ENCODE measurements at places on chromosomes 2 and 18.

DNA sequence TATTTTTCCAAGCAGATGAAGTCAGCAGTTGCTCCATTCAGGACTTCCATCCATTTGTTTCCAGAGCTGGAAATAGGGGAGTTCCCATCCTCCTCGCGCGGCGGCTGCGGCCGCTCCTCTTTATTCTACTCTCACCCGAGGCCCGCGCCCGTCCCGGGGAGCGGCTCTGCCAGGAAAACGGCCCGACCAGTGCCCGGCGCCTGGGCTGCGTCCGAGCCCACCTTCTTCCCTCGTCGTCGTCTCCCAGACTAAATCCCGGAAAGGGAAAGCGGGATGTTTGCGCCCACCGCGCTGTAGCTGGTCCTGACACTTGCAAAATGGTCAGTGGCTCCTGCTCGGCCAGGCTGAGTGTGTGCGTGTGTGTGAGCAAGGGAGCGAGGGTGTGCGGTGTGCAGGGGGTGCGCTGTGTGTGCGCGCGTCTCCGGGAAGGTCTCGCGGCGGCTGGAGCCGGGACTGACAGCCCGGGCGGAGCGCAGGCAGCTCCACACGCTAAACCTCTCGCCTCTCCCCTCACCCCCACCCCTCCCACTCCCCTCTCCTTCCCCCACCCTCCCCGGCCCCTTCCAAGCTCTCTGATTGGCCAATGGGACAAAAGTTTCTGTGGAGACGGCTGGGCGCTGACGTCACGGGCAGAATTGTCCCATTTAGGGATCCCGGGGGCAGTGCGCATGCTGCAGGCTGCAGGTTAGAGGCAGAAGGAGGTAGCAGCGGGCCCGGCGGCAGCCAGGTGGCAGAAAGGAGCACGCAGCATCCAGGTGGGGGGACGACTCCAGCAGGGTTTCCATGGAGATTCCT is at the start of gene NOL4:
Gene NOL4 (minus strand): TSS at position 491 of the 795 bp plus-strand sequence. CDS start 1,660 bp downstream, outside the sequence.
- peak; percentile 99 for DNase-seq

DNA sequence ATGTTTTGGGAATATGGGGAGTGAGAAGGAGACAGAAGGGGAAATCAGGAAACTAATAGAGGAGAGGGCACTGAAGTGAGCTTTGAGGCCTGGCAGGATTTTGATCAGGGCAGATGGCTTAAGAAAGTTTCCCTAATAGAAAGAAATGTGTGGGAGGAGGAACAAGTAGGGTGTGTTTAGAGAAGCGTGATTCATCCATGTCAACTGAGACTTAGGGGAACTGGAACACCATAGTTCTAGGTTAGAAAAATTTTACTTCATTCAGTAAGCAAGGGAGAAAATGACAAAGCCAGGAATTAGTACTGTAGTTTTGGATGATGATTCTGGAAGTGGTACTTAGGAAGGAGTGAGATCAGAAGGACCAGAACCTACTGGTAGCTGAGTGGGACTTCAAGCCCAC is 296.0 kb downstream of the PLCL1 start:
- no peak for DNase-seq

- peak; percentile 70 for DNase-seq
Measured at GRCh38 chr18:3454365-3455089, 4.6 kb downstream of the TGIF1 start.

GRCh38 chr18:75683426-75683825 is 255.9 kb upstream of the SMIM21 start:
- DNase-seq, result no peak

GRCh38 chr2:224023188-224023587 is 15.9 kb downstream of the SERPINE2 start:
- no peak for DNase-seq

DNA sequence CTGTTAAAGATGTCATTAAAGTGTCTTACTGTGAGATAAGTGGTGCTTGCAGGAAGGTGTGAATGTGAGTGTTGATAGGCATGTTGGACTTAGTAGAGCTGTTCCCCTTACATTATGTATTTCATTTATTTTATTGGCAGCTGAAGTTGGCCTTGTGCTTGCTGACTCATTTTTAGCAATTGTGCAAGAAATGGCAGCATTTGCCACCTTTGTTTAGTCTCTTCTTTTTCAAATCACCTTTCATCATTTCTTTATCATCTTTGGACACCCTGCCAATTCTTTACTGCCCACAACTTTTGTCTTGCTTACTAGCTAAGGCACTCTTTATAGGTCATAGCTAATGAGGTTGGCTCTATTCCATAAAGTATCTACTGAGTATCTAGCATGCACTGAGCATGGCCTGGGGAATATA is 130.3 kb upstream of the LYPD6 start:
- DNase-seq, result no peak

DNA sequence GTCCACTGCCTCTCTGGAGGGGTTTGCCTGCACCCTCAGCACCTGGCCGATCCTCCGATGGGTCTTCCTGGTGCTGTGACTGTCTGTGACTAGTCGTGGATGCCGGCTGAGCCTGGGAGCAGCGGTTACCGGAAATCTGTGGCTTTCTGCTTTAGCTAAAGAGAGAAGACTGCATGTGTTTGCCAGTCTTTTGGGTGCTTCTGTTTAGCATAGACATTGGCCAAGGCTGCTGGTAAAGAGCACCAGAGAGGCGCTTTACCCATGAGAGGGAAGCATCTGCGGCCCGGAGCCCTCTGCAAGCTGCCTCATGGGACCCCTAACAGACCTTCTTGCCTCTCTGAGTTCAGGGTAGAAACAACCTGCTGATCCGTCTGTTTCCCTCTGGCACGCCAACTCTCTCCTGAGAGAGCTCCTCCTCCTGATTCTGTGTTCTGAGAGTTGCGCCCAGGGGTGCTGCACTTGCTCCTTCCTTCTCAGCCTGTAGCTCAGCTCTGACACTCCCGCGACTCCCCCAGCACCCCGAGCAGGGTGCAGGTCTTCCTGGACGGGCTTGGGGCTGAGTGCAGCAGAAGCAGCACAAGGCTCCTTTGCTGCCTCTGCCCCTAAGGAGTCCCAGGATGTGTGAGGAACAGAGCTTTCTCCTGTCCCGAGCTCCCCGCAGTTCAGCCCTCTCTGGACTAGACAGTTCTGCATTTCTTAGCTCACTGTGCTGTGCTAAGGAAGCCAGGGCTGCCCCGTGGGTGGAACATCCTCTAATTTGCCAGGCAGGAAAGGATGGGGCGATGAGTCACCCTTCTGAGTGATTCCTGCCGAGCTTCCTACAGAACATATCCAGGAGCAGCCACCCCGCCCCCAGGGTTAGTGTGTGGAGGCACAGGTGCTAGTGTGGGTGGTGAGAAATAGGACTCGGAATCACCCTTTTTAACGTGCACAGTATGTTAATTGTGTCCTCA is 203.2 kb downstream of the SH3RF3 start:
- DNase-seq, result peak; percentile 46

DNA sequence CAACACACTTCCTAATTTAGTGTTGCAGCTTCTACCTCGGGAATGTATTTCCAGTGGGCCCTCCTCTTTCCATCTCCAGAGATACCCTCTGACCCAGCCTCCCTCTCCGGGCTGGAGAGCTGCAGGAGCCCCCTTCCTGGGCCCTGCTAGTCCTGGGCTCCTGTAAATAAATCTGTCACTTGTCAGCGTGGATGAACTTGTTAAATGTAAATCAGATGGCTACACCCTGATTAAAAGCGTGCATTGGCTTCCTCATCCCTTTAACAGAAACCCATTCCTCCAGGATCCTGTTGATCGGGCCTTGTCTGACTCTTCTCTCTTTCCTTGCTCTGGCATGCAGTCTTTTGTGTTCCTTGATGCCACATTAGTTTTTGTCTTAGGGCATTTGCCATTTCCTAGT is 2.4 kb downstream of the ZNF236 start:
- DNase-seq, result no peak

DNA sequence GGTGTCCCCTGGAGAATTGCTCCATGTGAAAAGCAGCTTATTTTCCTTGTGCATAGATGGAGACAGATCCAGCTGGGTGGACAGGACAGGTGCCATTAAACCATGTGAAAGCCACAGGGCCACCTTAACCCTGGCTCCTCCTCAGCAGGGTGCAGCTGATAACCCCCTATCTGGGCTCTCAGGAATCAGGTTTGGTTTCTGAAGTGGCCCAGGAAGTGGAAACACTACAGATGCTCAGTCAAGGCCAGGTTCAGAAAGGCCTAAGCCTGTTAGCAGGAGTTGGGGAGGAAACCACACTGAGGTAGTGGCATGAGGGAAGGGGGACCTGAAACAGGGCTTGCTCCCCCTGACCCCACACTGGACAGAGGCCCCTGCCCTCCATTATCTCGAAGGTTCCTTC is 217.0 kb downstream of the SPP2 start:
- DNase-seq, result no peak

DNA sequence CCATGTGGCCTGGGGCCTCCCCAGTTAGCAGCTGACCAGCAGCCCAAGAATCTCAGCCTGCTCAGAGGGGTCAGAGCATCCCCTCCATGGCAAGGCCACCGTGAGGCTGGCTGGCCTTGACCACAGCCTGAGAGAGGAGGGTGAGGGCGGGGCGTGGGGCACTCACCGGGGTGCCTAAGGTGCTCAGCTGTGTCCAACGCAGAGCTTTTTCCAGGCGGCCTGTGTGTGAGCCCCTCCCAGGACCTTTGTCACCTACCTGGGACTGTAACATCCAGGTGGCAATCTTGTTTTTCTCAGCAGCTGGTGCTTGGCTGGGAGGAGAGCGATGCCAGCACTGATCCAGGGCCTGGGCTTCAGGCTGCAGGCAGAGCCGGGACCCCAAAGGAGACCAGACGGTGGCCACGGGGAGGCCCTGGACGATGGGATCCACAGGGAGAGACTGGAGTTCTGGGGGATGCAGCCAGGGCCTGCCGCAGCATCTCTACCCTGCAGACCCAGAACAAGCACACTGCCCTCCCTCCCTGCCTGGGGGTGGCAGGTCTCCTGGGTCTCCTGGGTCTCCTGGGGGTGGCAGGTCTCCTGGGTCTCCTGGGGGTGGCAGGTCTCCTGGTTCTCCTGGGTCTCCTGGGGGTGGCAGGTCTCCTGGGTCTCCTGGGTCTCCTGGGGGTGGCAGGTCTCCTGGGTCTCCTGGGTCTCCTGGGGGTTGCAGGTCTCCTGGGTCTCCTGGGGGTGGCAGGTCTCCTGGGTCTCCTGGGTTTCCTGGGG is 12.3 kb downstream of the SNED1 start:
- no peak for DNase-seq

DNA sequence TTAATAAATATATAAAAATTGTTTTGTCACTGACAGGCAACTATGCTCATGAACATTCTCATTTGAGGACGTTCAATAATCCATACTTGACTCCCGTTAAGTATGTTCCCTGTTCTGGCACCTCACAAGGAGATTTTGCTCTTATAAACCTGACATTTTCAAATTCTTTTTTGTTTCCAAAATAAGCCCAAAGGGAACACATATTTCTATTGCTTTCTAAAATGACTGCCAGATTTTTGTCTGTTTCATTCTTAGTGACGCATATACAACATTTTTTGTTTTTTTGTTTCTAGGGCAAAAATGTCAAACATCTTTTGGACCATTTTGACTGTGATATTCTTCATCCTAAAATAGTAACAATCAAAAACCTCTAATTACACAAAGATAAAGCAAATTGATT is 50.5 kb downstream of the CYTIP start:
- DNase-seq, result no peak

DNA sequence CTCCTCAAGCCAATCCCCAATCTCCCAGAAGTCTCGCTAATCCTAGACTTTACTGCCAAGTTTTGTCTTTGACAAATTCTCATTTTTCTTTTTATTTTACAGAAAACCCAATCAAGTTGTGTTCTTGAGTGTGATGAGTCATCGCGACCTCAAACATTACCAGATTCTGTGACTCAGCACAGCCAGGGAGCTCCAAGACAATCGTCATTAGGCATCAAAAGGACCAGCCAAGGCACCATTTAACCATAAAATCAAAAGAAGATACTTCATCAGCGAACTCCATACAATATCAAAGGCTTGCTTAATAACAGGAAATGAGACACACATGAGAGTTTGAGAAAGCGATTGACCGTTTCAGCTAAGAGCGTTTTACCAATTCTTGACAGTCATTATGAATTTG is 146.2 kb upstream of the AGAP1 start:
- DNase-seq, result no peak

- DNase-seq, result no peak
Measured at GRCh38 chr18:56217406-56217805, 421.0 kb downstream of the TXNL1 start.

- no peak for DNase-seq
Measured at GRCh38 chr2:241224851-241225438, 36.5 kb downstream of the ANO7 start.

GRCh38 chr2:233566141-233566956 is at the start of gene USP40:
Gene USP40, minus strand, starts transcription at chr2:233566782. Its CDS starts 1,228 bp downstream, at chr2:233565554.
- peak; percentile 98 for DNase-seq

- DNase-seq, result no peak
Measured at GRCh38 chr2:166958986-166959481, 70.8 kb downstream of the XIRP2 start.

GRCh38 chr2:172248381-172248780 is 145.7 kb upstream of the DLX2 start:
- no peak for DNase-seq

DNA sequence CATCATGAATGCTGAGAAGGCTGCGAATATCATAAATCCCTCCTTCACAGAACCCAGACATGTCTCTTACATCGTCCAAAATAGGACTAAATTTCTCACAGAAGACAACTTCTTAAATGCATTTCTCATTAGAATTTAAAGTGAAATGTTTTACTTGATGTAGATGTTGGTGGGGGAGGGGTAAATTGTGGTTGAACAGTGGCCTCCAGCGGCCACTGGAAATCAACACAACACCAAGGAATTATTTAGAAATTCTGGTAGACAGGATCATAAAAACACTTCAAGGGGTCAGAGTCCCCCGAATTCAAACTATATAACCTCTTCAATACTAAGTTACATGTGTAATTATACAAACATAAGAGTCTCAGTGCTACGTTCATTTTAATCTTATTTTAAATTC is 135.9 kb downstream of the ABCA12 start:
- peak; percentile 51 for DNase-seq

- no peak for DNase-seq
Measured at GRCh38 chr2:28021898-28022297, 131.4 kb downstream of the BABAM2 start.

DNA sequence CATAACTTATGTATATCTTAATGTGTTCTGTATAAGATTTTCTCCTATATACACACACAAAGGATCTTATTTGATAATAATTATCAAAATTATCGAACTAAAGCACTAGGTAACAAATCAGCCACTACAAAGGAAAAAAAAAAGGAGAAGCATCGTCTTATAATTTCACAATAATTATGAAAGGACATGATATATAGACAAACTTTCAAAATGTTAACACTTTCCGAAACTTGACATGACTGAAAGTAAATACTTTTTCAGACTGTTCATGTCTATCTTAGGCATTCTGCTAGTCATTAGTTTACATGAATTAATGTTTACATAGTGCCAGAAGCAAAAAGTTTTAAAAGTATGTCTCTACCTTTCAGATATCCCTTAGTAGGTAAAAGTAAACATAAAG is 7.3 kb upstream of the NR4A2 start:
- DNase-seq, result no peak

GRCh38 chr18:49319590-49319989 is 140.9 kb downstream of the DYM start:
- DNase-seq, result no peak

DNA sequence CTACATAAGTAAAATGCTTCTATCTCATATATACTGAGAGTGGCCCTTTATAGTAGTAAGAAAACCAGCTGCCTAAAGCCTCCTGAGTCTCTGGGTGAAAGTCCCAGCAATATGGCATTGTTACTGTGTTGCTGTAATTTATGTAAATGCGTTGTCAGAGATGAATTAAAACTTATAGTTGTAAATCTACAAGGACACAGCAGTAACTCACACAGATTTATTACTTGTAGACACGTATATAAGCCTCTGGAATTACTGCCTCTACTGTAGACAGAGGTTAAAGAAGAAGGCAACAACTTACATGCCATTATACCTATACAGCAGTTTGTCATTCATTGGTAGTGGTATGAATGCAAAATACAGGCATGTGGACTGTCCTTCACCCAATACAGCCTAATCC is 169.1 kb upstream of the BOD1L2 start:
- no peak for DNase-seq
